Umbilical cord (tissue), 2 donors: ENCODE measurements at places on chromosomes 5 and 9. TPM values are rescaled to one million over a fixed set of nuclear protein-coding genes. Genes with fewer than 3 reads are reported as not detected.

Gene PFN3
- not detected for total RNA-seq

Gene IFNA13
- 8.2 TPM for total RNA-seq

Gene SPINK9
- not detected for total RNA-seq

Gene KCNMB1
- total RNA-seq: 12.8 TPM

Gene NRARP
- total RNA-seq: 1.9 TPM

Gene SLC6A19
- 0.48 TPM for total RNA-seq

Gene SLC6A7
- 10.8 TPM for total RNA-seq

Gene SLC28A3
- total RNA-seq: 3.1 TPM

Gene KLF4
- total RNA-seq: 59.0 TPM

Gene PPP2R2B
- total RNA-seq: 5.1 TPM

Gene TMEM252
- 0.96 TPM for total RNA-seq

GRCh38 chr9:84949971-84950370 is 280.4 kb downstream of the NTRK2 start:
- peak; percentile 68 for DNase-seq

DNA sequence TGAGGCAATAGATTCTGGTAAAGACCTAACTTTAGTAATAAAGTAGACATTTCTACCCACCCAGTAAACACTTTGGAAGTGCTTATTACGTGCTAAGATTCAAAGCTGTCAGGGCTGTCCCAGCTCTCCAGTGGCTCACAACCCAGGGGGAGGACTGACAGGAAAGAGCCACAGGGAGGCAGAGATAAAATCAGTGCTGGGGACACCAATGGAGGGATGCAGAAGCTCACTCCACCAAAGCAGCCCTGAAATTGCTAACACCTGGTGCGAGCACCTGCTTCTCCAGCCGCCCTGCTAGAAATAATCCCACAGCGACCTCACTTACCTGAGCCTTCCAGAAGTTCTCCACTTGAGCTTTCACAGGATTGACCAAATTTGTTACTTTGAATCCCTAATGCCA is 501.0 kb downstream of the BNC2 start:
- no peak for DNase-seq

GRCh38 chr5:64184832-64185231 is 19.2 kb downstream of the RNF180 start:
- DNase-seq: no peak

DNA sequence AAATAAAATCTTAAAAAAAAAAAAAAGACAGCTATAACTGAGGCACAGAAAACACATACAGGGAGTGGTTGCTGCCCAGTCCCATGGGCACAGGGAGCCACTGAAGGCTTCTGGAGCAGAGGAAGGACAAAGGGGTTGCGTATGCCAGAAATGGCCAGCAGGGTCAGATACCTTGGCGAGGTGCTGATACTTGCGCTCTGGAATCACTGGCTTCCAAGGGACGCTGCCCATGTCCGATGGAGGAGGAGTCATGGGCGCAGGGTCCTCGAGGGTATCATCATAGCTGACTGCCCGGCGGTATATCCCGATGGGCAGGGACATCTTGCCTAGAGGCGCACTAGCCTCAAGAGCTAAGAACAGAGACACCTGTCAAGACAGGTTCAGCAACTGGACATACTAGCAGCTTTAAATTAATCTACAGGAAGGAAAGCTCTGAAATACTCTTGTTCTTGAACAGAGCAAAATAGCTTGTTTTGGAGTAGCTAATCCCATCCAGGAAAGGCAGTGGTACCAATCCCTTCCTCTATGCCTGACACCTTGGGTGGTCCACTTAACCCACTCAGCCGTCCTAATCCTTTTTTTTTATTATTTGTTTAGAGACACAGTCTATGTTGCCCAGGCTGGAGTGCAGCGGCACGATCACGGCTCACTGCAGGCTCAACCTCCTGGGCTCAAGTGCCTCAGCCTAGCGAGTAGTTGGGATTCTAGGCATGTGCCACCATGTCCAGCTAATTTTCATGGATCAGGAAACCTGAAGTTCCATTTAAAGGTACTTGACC is 6.0 kb downstream of the KIAA1191 start:
- no peak for DNase-seq

DNA sequence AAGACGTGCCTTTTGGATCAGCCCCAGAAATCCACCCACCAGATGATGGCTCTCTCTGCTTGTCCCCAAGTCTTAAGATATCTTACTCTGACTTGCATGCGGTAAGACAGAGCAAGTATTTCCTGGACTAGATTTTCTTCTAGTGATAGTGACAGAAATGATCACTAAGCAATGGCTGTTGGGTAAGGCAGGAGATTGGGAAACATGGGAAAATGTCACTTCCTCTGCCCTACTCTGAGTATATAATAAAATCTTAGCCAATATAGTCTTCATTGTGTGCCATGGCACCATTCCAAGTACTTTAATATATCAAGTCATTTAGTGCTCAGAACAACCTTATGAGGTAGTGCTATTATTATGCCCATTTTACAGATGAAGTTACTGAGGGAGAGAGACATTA is 31.0 kb upstream of the GNA14 start:
- no peak for DNase-seq

DNA sequence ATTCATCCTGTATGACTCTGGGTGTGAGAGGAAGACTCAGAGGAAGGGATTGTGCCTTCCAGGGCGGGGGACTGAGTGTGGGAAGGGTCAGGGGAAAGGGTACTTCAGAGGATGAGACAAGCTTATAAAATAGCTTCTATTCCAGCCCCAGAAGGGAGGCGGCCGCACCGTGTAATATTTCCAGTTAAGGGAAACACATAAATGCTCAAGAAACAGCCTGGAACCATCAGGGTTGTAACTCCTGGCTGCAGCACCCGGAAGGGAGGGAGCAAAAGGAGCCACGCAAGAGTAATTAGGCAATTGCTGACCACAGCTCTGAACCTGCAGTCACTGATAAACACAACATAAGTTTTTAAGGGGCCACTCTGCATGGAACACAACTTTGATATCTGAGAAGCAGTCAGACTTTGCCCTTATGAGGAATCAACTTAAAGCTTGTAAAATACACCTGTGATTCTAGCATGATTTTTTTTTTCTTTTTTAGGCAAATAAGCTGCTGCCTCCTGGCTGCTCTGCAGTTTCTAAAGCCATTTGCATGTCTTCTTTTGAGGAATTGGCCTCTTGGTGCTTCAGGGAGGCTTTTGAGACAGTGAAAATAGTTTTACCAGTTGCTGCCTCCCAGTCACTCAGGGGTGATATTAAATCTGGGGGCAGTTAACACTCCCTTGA is 382.7 kb downstream of the ENC1 start:
- peak; percentile 93 for DNase-seq

- DNase-seq: no peak
Observed at GRCh38 chr5:51598026-51598425, 214.8 kb downstream of the ISL1 start.

DNA sequence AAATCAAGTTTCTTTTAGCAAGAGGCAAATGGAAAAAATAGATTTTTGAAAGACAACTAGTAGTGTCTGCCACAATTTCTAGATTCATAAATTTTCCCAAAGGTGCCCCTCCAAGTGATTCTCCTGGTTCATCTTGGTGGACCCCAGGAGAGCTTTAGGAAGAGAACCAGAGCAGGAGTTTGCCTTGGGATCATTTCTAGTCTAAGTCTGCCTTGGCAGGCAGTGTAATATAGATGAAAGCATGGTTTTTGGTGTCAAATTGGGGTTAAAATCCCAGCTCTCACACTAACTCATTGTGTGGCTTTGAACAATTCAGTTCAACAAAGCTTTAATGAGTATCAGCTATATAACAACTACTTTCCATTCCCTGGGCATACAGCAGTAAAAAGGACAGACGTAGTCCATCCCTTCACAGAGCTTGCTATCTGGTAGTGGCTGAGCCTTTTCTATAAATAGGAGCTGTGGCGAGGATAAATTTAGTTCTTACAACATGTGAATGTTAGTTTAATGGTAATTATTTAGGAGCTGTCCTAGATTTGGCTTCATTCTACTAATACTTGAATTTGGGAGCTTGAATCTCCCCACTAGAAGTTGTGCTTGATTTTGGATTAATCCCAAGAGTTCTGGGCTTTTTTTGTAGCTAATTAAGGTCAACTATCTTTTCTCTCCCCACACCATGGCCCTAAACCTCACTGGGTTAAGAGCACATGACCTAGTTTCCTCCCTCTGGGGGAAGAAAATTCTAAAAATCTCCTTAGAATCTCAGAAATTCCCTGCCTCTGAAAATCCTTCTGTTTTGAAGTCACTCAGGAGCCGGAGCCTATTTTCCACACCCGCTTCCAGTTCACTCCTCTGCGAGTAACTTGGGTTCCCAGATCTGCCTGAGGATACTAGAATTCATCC is 197.8 kb downstream of the PCSK1 start:
- DNase-seq: peak; percentile 36

DNA sequence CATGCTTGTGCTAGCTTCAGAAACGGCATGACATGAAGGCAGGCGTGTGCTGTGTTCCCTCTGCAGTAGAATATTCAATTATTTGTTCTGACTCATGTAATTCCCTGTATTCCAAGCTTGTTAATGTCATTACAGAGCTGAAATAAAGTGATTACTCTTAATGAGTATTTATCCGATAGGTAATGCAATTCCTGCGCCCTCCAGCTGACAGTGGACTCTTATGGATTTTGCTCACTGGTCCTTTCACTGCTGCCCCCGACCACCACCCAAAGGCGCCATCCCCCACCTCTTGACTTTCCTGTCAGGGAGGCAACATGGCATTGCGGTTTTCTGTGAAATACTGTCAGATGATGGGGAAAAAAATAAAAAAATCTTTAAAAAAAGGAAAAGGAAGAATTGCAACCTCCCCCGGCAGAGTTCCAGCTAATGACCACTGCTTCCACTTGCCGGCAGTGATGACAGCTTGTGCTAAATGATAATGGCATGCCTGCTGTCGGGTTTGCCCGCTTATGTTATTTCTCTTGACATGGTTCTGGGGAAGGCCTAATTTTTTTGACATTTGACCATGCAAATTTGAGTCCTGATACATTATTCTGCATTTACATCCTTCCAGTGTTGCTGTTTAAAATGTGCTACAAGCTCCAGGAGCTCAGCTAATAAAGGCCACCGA is 335.3 kb upstream of the ADAMTS16 start:
- no peak for DNase-seq

DNA sequence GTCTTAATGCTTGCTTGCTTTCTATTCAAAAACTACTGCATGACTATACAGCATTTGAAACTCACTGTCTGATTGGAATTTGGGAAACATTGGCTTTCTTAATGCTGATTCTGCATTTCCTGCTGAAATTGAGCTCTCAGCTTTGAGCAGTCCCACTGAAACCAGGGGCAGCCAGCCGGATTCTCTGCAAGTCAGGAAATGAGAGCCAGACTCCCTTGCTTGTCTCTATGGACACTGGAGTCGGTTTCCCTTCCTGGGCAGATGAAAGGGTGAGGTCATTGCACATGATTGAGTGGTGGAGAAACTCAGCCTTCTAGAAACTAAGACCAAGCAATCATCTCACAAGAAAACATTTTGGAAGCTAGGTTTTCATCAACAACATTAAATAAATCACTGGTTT is 119.7 kb upstream of the SPATA31C2 start:
- peak; percentile 98 for DNase-seq

GRCh38 chr5:168765551-168766425 is 186.6 kb upstream of the PANK3 start:
- peak; percentile 97 for DNase-seq
